ENCODE measurements at places on chromosomes 5 and 9.

GRCh38 chr5:132002757-132003156, 8.7 kb downstream of the ACSL6 start:
- DNase-seq = no peak

DNA sequence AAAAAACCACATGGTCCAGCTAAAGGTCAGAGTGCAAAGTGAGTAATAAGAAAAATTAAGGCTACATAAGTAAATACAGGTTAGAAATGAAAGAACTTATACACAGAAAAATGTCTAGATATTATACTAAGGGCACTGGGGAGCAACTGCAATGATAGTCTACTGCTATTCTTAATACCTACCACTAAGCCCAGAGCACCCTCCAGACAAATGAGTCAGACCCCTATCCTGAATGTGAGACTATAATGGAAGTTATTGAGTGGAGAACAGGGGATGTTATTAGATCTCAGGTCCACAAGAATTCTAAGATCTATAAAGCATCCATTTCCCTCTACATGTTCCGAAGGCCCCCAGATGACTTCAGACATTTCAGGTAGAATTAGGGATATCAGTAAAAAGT, 438.3 kb downstream of the PRELID2 start:
- no peak for DNase-seq

DNA sequence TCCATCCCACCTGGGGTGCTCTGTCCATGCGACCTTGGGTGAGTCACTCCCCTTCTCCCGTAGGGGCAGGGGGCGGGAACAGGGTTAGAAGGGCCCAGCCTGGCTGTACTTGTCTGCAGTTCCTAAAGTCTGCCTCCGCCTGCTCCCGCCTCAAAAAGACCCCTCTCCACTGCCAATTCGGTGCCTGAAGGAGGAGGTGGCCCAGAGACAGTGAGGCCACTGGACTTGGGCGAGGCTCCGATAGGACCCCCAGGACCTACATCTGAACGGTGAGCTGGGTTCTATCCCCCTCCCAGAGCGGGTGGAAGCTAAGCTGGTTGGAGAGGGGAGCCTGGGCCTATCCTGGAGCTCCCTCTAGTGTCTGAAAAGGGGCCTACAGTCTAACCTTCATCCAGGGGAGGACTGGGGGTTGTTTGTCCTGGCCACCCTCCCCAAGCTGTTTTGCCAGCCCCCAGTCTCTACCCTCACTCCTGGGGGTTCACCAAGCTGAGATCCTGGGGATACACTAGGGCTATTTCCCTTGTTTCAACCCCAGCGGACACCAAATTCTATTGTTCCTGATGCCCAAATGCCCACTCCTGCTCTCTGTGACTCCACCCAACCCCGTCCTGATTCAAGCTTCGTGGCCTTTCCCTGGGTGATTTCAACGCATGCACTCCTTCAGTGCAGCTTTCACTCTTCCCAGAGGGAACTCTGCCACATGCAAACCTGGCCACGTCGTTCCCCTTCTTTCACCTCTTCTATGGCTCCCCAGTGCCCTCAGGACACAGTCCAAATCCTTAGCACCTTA, 6.1 kb upstream of the CRB2 start:
- DNase-seq = peak; percentile 85

GRCh38 chr5:64707191-64707590, 16.9 kb downstream of the SHISAL2B start:
- DNase-seq = no peak

DNA sequence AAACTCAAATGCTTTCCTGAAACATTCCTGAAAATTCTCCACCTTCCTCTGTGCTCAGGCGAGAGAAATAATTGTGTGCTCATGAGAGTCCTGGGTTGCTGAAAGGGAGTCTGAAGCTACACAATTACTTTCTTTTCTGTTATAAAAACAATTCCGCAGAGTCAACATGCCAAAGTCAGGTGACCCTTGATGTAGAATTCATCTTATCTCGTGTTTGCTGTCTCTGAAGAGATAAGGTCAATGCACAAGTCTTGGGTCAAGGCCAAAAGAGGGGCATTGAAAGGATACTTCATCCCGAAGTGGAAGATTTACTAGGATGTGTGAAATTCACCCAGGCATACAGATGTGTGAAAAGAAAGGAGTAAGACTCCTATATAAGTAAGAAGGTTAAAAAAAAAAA, 493.5 kb downstream of the SEMA5A start:
- DNase-seq = no peak

DNA sequence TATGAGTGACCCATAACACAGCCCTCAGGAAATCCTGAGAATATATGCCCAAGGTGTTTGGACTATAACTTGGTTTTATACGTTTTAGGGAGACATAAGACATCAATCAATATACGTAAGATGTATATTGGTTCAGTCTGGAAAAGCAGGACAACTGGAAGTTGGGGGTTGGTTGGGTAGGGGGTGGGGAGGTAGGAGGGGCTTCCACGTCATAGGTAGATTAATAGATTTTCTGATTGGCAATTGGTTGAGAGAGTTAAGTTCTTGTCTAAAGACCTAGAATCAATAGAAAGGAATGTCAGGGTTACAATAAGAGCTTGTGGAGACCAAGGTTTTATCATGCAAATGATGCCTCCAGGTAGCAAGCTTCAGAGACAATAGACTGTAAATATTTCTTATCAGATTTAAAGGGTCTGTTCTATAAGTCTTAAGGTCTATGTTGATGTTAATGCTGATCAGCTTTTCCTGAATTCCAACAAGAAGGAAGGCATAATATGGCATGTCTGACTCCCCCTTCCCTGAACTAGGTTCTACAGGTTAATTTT, 2267.7 kb upstream of the ACO1 start:
- DNase-seq = no peak

DNA sequence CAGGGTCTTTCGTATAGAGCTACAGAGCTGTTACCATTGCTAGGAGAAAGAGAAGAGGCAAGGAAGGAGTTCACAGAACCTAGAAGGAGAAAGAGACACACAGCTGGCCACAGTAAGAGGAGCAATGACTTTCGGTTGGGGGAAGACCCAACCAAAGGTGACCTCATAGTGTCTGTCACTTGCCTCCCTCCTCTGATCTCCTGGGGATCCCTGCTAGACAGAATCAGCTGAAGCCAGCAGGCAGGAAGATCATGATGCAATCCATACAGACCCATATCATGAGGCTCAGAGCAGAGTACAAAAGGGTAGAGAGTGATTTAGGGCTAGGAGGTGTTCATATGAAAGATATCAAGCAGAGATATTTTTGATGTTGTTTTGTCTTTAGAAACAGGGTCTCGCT, 26.0 kb upstream of the EPB41L4B start:
- no peak for DNase-seq

GRCh38 chr5:174717826-174718455, 6.4 kb upstream of the MSX2 start:
- no peak for DNase-seq

GRCh38 chr9:129556491-129557191, 64.3 kb downstream of the C9orf50 start:
- DNase-seq = no peak

DNA sequence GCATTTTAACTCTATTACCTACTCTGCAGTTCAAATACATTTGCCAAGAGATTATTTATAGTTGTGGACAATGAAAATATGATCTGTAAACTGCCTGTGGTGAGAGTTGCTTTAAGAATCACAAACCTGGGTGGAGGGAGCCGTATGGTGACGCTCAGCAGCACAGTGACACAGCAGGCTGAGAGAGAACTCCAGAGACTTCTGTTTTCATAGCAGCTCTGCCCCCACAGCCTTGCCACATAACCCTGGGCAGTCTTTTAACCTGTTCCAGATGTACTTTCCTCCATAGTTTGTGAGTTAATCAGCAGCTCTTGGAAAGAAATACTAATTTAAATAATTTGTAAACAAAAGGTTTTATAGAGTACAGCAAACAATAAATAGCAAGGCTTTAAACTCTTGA, 450.5 kb downstream of the ELAVL2 start:
- DNase-seq = no peak

DNA sequence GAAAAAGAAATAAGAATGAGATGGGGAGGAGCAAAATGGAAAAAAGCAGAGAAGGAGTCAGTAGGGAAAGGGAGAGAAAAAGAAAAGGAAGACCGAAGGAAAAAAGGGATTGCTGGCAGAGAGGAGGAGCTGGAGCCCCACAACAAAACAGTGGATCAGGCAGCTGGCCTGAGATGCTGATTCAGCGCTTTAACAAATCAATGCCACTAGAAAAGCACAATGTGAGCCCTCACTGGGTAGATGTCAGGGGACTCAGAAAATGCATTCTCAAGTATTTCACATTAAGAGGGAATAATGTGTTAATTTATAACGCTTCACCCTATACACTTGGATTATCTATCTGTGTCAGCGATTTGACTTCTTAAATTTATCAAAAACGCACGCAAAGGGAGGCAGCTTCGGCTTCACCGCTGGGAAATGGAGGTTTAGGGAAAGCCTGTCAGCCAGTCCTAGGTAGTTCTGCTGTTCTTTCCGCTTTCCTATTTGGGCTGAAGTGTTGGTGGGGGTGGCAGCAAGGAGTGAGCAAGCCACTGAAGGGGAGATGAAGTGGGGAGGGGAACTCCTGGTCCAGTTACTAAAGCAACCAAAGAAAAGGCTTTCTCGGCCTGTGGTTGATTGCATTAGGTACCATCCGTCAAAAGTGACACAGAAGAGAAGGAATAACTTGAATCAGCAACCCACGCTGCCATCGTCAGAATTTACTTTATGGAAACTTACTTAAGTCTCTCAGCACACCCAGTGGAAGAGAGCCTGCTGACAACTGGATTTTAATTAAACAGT, 161.6 kb downstream of the BNC2 start:
- no peak for DNase-seq

GRCh38 chr9:89941875-89942274, 337.1 kb downstream of the GADD45G start:
- no peak for DNase-seq

DNA sequence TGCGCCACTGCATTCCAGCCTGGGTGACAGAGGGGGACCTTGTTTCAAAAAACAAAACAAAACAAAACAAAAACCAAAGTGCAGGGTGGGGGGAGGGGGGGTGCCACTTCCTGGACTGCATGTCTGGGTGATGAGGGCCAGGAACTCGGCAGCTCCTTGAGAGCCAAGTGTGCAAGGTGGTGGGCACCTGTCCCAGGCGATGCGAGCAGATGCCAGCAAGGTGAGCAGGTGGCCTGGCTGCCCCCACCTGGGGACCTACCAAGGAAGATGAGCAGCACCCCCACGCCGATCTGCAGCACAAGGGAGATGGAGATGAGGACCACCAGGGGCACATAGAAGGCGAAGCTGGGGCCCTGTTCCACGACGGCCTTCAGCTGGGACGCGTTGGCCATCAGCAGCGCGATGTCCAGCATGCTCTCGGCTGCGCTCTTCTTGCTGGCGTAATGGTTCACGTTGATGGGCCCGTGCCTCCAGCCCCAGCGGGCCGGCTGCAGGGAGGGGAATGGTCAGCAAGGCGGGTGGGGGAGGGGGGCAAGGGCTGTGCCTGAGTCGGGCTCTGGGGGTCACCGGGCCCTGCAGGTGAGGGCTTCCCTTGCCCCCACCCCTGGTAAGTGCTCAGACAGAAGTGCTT, 7.8 kb downstream of the NINJ1 start:
- no peak for DNase-seq

GRCh38 chr9:124357721-124358361, 57.4 kb downstream of the PSMB7 start:
- peak; percentile 36 for DNase-seq

- no peak for DNase-seq
These were observed 392.0 kb downstream of the ZSWIM6 start for GRCh38 chr5:61724102-61724501.

DNA sequence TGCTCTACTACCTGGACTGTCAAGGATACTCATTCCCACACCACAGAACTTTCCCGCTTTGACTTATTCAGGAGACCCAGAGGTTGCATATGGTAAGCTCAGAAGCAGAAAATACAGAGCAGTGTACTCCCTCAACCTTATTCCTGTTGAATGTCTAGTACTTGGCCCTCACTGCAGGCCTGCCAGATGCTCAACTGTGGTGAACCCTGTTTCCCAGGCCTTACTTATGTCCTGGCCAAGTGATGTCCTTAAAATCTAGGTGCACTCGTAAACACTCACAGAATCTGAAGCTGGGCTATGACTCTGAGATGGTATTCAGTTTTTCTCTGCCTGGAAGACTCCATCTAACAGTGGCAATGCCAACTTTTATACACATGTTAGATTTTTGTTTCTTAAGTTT, 21.0 kb downstream of the DIAPH1 start:
- no peak for DNase-seq

DNA sequence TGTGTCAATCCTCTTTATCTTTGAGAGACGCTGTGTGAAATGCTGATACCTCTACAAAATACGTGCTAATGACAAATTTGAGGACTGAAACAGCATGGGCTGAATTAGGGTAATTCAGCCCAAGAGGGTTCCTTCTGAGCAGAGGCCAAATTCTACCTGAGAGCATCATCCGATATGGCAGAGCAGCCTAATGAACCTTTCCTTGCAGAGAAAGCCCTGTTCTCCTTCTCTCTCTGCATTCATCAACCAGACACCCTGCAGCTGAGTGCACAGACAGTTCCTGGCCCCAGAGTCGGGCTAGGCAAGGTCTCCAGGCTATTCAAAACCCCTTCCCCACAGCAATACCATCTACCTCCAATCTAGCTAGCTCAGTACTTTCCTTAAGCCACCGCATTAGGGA, 77.9 kb downstream of the TRIM32 start:
- no peak for DNase-seq

DNA sequence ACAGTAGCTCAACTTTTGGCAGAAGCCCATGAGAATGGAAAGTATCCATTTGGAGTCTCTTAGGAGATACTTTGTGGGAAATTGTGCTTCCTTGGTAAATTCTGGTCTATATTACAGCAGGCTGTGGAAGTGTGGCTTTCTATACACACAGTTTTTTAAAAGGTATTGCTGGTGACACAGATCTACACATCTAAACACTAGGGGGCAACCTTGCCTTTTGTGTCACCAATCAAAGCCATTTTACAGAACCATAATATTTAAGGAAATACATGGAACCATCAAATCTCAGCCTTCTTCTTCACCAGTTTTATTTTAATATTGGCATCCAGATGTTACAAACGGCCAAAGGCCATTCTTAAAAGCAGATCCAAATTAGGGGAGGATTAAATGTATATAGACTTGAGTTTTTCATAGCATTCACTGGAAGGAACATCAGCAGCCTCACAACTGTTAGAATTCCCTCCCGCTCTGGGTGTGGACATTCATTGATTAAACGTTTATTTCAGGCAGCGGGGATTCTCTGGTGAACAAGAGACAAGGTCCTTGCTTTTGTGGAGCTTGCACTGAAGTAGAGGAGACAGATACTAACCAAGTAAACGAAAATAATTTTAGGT, 132.4 kb upstream of the EPB41L4A start:
- peak; percentile 93 for DNase-seq

DNA sequence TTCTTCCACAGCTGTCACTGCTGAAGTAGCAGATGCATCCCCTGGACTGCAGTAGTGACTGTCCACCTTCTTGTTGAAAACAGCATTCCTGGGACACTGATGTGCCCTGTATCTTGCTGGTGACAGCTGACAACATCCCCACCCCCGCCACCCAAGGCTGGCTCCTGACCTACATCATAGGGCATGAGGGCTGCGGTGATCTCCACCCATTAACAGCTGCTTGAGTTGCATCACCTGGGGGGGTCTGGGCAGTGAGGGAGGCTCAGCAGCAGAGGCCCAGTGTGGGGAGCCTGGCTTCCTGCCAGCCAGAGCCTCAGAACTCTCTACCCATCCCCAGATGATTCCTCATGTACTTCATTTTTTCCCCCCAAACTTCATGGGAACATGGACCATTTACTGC, 4.1 kb downstream of the PRUNE2 start:
- DNase-seq = no peak

GRCh38 chr5:172554562-172554961, 86.5 kb upstream of the NEURL1B start:
- no peak for DNase-seq
